ENCODE measurements at places on chromosomes 1 and 21.

GRCh38 chr1:164718821-164719220 is 159.8 kb downstream of the PBX1 start:
- no peak for DNase-seq

- no peak for DNase-seq
These were observed 318.6 kb upstream of the TMPRSS15 start for GRCh38 chr21:18722193-18722592.

- DNase-seq = no peak
These were observed 644.0 kb downstream of the PTPRC start for GRCh38 chr1:199282751-199283305.

DNA sequence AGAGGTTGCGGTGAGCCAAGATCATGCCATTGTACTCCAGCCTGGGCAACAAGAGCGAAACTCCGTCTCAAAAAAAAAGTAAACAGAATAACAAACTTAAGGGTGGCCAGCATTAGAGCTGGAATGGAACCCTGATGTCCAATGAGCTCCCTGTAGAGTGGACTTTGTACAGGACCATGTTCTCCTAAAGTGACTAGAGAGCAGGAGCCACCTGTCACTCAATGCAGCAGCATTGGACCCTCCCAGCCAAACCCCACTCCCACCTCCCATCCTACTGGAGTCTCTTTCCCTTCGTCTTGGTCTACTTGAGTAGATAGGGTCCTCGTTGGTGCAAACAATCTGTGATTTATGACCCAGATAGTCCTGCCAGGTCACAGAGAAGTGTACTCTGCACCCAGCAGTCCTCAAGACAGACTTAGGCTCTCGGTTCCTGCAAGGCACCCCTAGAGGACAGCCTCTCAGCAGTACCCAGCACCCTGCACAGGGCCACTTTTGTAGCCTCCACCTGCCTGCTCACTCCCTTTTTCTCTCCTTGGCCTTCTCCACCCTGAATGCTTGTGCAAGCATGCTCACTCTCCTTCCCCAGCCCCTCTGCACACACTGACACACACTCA is 69.2 kb upstream of the ZNF281 start:
- no peak for DNase-seq
